ENCODE measurements at places on chromosomes 12 and 14.

GRCh38 chr12:18146363-18146762 is 56.4 kb upstream of the RERGL start:
- no peak for DNase-seq

DNA sequence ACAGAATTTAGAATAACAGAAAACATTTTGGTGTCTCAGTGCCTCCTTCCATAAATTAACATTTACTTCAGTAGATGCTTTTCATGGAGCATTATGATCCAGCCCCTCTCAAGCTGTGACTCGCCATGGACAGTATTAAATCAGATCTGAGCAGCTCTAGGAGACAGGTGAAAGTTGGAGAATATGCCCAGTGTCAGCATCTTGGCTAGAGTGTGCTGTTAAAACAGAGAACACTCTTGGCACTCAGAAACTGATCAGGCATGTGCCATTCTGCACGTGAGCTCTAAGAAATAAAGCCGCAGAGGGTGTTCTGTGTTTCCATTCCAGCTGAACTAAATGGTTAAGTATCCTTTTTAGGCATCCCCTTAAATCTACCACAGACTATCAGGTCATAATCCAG is 68.0 kb downstream of the DIP2B start:
- DNase-seq: no peak

- no peak for DNase-seq
Observed at GRCh38 chr14:60565211-60565610, 56.3 kb downstream of the SIX6 start.

DNA sequence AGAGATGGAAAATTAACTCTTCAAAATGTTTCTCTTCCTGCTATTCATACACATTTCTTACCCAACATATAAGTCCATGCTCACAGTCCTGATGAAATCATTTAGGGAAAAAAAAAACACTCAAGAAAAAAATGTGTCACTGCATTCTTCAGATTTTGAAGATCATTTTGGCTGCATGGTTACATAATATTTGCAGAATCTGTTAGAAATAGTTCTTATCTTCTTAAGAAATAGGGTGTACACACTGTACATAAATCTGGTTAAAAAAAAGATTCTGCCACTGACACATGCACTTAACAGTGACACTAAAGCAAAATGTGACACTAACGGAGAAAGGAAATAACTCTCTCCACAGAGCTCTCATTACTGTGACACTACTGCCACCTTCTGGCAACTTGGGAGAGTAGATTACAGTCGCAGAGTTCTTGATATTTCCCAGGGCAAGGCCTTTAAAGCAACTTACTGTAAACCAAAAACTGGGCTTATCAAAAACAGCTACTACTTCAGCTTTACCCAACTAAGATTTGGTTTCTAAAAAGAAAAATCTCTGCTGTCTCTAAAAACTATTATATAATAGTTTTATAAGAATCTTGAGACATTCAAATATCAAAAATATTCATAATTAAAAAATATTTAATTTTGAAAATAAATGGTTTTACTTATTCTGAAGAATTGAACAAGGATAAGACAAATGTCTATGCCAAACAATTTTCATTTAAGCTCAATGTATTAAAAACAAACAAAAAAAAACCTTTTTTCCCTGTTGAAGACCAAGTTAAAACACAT is 65.0 kb downstream of the SETD3 start:
- DNase-seq: no peak

GRCh38 chr12:63093711-63094110 is 57.3 kb downstream of the AVPR1A start:
- no peak for DNase-seq

- DNase-seq: no peak
Observed at GRCh38 chr12:52062167-52063081, 7.4 kb upstream of the ATG101 start.

GRCh38 chr14:75046899-75047298 is 4.4 kb downstream of the MLH3 start:
- no peak for DNase-seq

DNA sequence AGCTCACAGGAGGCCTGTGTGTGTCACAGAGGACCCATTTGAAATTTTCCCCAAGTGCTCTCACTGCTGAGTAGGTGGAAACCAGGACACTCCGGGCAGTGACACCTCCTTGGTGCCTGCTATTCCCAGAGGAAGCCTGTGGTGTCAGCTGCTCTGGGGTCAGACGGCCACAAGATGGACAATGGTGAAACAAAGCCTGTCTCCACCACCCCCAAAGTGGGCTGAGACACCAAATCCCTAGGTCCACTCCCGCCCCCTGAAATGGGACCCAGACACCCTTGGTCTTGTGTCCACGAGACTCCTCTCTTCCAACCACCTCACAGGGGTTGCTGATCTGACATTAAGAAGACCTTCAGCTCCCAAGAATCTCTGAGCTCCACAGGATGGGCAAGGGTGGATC is 7.0 kb downstream of the KCNH3 start:
- DNase-seq: no peak

DNA sequence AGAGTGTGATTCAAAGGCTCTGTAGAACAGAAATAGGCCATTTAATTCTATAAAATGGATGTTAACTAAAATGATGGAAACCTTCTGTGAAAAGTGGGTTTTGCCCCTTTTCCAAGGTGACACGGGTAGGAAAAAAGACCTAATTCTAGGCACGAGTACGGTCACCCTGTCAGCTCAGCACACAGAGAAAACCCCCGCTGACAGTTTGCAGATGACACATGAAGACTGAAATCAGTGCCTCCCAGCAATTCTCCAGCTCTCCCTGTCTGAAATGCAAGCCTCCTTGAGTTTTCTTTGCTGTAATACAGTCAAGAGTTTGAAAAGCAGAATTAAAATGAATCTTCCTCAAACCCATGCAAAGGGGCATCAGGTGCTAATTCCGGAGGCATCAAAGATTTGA is 230.0 kb downstream of the TMEM132D start:
- DNase-seq: no peak

DNA sequence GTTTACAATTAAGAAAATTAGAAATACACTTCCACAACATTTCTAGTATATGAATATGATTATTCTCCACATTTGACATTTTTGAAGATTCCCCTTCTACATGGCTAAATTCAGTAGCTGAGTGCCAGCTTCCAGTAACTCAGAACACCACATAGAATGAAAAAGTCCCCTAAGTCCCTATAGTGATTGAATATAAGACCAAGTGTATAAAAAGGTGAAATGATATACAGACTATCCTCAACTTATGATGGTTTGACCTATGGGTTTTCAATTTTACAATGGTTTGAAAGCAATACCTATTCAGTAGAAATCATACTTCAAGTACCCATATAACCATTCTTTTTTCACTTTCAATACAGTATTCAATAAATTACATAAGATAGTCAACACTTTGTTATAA is 15.8 kb downstream of the ATL1 start:
- no peak for DNase-seq

GRCh38 chr14:103296987-103297386 is 37.0 kb upstream of the EIF5 start:
- no peak for DNase-seq

- no peak for DNase-seq
Observed at GRCh38 chr12:38689704-38690103, 215.7 kb downstream of the CPNE8 start.

- no peak for DNase-seq
Observed at GRCh38 chr12:46516238-46516932, 143.8 kb upstream of the SLC38A2 start.

GRCh38 chr12:89695830-89696229 is 12.8 kb downstream of the ATP2B1 start:
- no peak for DNase-seq

DNA sequence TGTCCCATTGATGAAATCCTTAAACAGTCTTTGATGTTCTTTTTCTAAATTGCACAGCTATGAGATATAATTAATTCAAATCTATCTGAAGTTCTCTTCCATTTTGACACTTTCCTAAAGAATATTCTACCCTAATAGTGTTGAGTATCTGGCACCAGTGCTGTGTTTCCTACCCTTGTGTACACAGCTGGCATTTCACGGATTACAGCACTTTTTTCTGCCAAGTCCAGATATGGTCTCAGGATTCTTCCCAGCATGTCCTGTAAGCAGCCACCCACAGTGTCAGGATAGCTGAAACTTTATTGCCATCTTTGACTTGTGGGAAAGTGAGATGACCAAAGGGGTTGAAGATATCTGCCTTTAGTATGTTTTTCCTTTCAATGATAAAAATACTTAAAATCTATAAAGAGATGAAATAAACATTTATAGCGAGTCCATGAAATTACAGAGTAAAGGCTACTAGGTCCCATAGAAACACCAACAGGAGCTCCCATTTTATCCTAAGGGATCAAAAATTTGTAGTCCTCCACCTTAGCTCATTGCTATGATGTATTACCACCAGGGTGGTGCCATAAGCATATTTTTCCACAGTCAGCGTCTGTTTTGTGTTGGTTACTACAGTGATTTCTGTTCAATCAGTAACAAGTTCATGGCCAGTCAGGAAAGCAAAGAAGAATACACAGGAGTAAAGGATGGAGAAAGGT is 96.7 kb downstream of the TRHDE start:
- no peak for DNase-seq

- no peak for DNase-seq
Observed at GRCh38 chr12:115541891-115542421, 735.5 kb downstream of the MED13L start.

- DNase-seq: no peak
Observed at GRCh38 chr12:98803468-98804209, 158.5 kb downstream of the APAF1 start.

- no peak for DNase-seq
Observed at GRCh38 chr12:98612696-98613334, 19.3 kb downstream of the SLC25A3 start.

GRCh38 chr12:49566361-49566760 is 1.6 kb downstream of the MCRS1 start:
- no peak for DNase-seq

GRCh38 chr14:101508948-101509729 is 52.2 kb upstream of the DIO3 start:
- DNase-seq: no peak

DNA sequence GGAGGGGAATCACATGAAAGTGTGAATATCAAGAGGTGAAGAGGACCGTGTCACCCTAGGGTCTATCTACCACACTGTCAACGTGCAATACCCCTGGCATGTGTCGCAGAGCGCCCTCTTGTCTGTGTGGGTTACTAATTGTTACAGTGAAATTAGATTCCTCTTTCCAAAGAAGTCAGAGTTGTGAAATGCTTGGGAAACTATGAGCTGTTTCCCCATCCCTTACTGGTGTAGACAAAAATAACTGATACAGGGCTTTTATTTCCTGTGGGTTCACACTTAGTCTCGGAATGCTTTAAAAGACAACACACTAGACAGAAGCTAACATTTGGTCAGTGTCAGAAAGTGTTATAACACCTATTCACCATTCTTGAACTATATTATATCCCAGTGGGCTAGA is 597.3 kb downstream of the NRXN3 start:
- DNase-seq: no peak

DNA sequence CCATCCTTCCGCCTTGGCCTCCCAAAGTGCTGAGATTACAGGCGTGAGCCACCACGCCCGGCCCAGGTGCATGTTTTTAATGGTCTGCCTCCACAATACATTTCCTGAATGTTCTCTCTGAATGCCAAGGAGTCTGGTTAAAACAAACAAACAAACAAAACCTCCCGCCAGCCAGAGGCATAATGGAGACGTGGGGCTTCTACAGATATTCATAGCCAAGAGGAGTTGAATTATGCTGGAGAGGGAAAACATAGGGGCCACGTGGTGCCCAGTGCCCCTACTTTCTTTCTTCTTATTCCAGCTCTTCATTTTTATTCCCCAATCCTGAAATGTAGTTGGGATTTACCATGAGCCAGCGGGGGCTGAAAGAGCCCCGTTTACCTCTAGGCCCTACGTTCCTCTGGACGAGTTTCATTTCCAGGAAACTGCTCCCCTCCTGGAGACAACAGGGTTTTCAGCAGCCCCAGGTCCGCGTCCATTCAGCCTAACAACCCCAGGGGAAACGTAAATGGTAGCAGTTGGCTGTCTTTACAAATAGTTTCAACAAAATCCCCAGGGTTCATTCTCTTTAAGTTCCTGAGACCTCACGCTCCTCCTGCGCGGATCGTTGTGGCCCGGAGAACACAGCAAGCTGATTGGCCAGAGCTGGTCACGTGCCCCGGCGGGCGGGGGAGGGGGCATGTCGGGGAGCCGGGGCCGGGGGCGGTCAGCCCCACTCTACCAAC is 108.5 kb upstream of the ESRRB start:
- peak; percentile 62 for DNase-seq

- DNase-seq: no peak
Observed at GRCh38 chr12:98894412-98895085, 249.5 kb downstream of the APAF1 start.

DNA sequence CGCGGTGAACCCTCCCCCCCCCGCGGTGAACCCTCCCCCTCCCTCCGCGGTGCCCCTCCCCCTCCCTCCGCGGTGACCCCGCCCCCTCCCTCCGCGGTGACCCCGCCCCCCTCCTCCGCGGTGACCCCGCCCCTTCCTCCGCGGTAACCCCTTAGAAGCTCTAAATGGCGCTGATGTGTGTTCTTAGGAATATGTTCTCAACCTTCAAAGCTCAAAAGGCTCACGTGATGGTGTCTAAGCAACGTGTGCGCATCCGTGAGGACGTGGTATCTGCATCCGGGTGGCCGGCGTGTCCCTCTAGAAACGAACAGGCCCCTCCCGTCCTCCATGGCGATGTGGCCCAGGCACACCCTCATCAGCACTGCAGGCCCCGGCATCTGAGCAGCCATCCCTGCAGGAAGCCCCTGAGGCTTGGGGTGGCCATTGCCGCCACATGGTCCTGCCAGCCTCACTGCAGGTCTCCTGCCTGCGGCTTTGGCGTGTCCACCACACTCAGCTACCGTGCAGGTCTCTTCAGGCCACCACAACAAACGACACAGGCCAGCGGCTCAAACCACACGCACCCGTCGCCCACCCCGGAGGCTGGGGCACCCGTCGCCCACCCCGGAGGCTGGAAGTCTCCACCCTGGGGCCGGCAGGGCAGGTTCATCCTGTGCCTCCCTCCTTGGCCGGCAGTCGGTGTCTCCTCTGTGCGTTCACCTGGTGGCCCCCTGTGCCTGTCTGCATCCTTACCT is 14.5 kb upstream of the FBRSL1 start:
- DNase-seq: no peak

DNA sequence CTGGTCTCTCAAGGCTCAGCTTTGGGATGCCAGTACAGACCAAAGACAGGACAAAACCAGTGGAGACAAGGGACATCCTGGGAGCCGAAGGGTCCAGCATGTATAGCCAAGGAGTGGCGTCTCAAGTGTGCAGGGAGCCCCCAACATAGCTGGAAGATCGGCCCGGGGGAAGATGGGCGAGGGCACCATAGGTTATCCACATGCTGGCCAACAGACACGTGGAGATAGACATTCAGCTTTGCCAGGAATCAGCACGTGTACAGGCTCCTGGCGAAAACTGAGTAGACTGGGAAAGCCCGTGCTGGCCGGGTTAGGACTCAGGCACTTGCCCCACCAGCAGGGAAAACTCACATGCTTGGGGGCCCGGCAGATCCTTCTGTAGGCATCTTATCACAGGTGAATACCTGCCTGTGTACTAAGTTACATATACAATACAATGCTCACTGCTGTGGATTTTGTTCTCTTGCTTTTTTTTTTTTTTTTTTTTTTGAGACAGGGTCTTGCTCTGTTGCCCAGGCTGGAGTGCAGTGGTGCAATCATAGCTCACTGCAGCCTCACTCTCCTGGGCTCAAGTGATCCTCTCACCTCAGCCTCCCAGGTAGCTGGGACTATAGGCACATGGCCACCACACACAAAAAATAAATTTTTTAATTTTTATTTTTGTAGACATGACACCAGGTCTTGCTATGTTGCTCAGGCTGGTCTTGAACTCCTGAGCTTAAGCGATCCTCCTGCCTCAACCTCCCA is 5.6 kb upstream of the ANKRD9 start:
- DNase-seq: no peak

GRCh38 chr12:16150276-16150675 is 127.2 kb downstream of the SLC15A5 start:
- no peak for DNase-seq
